ENCODE measurements at places on chromosomes 7 and 10.

DNA sequence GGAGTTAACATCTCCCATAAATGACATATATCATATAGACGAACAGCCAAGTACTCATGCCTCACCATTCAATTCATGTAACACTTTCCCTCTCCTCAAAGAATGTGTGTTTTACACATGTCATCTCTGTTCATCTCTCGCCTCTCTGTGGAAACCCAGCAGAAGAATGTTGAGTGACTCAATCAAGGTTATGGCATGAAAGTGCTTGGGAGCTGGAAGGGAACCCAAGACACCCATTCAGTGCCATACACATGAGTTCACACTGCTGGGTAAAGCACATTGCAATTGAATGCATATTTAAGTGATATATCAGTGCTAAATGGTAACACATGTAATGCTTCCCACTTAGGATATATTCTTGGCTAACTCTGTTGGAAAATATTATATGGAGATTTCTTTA is 322.9 kb downstream of the PTEN start:
- no peak for DNase-seq

GRCh38 chr7:74042746-74043522 is 15.0 kb downstream of the ELN start:
- DNase-seq = no peak

- no peak for DNase-seq
These were observed 130.6 kb downstream of the SORCS1 start for GRCh38 chr10:107033799-107034422.

GRCh38 chr10:132109341-132110110 is 43.8 kb downstream of the JAKMIP3 start:
- no peak for DNase-seq

GRCh38 chr7:52838981-52839411 is 196.4 kb upstream of the POM121L12 start:
- no peak for DNase-seq

DNA sequence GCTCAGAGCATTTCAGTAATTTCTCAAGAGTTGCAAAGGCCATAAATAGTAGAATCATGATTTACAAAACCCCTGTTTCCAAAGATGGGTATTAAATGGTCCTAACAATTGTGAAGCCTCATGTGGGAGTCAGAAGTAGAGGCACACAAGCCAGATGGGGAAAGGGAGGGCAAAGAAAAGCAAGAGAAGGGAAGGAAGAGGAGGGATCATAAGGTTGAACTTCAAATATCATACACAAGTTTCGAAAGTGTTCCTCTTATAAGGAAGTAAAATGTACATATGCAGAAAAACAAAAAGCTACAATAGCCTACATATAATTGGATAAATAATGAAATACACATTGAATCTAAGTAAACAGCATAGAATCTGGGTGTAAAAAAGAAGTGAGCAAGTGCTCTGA is 6.0 kb downstream of the LIPN start:
- no peak for DNase-seq

DNA sequence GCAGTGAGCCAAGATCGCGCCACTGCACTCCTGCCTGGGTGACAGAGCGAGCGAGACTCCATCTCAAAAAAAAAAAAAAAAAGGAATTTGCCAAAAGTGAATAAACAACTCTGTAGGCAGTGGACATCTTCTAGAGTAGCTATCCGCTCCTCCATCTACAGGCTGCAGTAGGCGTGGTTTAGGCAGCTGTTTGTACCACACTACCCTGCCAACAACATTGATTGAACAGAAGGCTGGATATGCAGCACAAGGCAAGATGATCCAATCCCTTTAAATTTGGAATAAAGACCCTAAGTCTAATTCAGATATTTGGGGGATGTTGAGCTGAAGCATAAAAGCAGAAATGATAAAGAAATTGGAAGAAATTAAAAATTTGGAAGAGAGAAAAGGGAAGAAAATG is 141.6 kb downstream of the TES start:
- no peak for DNase-seq

DNA sequence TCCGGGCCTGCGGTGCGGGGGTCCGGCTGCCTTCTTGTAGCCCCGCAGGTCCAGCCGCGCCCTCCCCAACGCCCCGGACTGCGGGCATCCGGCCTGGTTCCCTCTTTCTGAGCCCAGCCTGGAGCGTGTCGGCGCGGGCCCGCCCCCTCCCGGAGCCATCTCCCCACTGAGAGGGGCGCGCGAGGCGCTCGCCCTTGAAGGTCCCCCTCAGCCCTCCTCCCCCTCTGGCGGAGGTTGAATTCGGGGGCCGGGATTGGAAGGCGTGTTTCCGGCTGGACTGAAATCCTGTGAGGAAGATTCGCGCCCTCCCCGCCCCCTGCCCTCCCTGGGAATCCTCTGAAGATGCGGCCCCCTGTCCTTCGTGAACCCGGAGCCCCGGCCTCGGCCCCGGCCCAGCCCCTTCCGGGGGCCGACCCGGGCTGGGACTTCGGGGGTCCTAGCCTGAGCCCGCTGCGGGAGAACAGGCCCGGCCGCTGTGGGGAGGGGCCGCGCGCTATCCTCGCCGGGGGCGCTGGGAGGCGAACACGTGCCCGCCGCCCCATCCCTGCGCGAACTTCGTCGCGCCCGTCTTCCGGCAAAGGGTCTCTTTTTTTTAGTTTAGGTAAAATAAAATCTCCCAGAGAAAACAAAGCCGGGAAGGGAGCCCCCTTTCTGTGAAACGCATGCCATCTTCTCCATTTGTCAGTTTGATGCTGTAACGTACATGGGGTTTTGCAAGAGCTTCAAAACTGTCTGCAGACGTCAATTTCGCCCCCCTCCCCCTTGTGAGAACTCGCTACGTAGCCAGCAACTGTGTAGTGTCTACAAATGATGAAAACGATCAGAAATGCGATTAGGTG is 636 bp downstream of the PDCD4 start:
- no peak for DNase-seq

- no peak for DNase-seq
These were observed 147.5 kb downstream of the WDR37 start for GRCh38 chr10:1203704-1204103.

- DNase-seq = peak; percentile 34
These were observed 19.9 kb downstream of the CCDC3 start for GRCh38 chr10:12981570-12981969.

- DNase-seq = no peak
These were observed 354.4 kb upstream of the BMPER start for GRCh38 chr7:33550979-33551378.

- no peak for DNase-seq
These were observed 6.9 kb upstream of the VDAC2 start for GRCh38 chr10:75203724-75204123.

DNA sequence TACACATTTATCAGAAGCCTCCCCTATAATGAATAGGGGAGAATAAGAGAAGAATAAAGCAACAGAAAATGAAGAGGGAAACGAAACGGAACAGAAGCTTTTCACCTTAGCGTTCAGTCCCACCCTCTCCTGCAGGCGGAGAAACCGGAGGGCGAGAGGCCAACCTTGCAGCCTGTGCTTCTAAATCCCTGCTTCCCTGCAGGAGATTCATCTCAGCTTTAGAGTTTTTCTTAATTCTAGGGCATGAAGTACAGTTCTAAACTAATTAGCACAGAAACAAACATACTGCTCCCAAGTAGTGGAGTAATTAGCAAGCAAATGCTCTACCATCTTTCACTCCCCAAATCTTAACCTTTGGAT is 107.2 kb downstream of the CUBN start:
- DNase-seq = no peak
